ENCODE measurements at places on chromosomes 6 and 20. TPM values are rescaled to one million over a fixed set of nuclear protein-coding genes. Genes with fewer than 3 reads are reported as not detected.

Gene ZNF337
- total RNA-seq, result 10.3 TPM

Gene LZTS3
- total RNA-seq, result 2.5 TPM

Gene HCRTR2
- not detected for total RNA-seq

Gene NOP56
- 223 TPM for total RNA-seq

Gene SRMS
- total RNA-seq, result not detected

Gene OR2H2
- not detected for total RNA-seq

Gene SLC17A1
- not detected for total RNA-seq

Data from aortic smooth muscle cell (primary cell).